ENCODE measurements at places on chromosomes 16 and 17.

DNA sequence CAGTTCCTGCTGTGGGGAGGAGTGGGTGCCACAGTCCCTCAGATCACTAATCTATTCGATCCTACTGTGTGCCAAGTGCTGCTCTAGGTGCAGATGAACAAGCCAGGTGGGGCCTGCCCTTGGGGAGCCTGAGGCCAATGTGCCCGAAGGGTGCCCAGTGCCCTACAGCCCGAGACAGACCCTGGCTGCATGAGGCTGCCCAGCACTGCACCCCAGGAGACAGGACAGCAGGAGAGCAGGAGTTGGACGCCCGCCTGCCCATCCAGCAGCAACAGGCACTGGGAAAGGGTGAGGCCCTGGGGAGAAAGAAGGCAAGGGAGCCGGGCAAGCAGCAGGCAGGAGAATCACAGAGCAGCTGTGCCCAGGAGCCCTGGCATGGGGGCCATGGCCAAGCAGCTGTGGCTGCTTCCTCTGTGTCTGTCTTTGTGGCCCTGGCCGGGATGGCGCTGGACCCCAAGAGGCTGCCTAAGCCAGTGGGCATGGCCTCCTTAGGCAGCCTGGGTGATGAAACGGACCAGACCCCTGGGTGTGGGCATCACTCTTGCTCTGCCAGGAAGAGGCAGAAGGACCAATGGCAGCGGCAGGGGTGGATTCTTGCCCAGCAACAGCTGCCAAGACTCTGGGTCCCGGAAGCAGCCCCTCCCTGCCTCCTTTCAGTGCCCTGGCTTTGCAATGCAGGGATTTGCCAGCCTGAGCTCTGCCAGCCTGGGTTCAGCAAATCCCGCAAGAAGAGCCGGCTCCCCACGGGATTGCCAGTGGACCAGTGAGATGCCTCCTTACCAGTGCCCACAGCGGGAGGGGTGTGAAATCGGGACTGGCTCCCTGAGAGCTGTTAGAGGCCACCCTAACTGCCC, 179.6 kb upstream of the TNRC6C start:
- no peak for DNase-seq

DNA sequence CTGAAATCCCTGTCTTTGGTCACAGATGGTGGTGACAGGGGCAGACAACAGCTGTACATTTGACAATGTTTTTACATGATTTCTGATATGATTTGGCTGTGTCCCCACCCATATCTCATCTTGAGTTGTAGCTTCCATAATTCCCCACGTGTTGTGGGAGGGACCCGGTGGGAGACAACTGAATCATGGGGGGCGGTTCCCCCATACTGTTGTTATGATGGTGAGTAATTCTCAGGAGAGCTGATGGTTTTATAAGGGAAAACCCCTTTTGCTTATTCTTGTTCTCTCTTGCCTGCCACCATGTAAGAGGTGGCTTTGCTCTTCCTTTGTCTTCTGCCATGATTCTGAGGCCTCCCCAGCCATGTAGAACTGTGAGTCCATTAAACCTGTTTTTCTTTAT, 353.9 kb downstream of the CPPED1 start:
- DNase-seq, result no peak

DNA sequence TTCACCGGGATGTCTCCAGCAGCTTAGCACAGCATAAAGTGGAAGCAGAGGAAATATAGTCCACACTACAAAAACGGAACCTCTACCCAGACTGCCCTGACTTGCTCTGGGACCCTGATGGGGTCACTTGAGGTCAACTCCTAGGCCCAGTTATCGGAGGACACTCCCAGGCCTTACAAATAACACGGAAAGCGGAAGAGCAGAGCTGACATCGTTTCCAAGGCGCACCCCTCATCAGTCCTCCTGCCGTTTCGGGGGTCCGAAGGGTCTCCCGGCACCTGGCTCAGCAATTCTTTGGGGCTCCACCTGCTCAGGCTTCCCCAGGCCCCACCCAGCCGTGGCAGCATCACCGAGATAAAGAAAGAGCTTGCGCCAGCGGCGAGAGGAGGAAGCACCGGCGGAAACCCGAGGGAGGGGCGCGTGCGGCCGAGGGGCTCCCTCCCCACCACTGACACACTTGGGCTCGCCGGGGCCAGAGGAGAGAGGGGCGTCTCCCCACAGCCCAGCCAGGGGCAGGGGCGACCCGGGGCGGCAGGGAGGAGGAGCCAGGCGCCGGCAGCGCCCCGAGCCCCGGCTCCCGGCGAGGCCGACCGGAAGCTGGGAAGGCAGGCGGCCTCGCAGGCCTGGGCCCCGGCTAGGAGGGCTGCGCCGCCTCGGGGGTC, 727 bp downstream of the CORO7 start:
- DNase-seq, result no peak

DNA sequence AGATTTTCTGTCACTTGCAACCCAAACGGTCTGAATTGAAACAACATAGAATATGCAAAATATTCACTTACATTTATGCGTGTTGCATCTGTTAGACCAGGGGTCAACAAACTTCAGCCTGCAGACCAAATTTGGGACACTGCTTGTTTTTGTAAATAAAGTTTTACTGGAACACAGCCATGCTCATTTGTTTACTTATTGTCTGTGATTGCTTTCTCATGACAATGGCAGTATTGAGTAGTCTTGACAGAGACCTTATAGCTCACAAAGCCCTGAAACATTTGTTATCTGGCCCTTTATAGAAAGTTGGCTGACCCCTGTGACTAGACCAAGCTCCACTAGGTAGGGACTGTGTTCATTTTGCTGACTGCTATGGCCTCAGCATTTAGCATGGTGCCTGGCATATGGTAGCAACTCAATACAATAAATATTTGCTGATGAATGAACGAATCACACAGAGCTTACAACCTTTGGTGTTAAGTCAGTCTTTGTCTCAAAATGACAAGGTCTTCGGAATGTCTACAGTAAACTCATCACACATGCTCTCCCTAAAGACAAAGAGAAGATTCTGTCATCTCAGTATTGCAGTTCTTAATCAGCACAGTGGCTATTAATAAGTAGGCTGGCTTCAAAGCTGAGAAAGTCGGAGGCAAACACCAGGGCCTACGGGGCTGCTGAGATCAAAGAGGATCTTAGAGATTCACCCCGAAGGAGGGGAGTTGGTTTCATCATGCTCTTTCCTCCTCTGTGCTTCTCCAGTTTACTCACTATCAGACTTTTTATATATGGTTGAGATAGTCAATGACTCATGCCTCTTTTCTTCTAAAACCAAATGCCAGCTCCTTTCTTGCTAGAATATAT, 95.2 kb upstream of the AXIN2 start:
- no peak for DNase-seq

- no peak for DNase-seq
Observed at GRCh38 chr17:35011671-35012216, 31.4 kb downstream of the LIG3 start.

DNA sequence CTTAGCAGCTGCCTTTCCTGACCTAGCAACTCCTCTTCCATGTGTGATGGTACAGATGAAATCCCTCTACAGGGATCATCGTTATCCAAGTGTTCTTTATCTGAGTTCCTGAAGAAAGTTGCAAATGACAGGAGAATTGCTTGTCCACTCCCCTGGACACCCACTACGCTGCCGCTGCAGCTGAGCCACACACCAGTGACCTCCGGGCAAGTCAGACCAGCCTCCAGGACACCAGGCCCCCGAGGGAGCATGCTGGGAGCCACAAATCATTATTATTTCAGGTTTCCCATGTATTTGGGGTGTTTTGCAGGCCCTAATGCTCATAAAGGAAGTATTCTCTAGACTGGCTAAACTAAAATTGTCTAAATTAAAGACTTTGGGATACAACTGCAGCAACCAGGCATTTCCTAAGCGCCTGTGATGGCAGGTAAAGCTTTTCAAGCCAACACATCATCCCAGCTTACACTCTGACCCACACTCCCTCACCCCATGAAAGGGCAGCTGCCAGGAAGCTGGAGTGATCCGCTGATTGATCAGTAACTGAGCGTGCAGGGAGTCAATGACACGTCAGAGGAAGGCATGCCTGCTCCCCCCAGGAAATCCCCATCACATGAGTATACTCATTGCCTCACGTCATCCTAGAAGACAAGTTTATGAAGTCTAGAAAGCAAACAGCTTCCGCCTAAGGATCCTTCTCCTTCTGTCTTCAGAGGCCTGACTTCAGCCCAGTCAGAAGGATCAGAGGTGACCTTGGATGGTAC, 14.4 kb downstream of the FA2H start:
- no peak for DNase-seq

GRCh38 chr17:62781356-62781755, 26.8 kb downstream of the MARCHF10 start:
- DNase-seq, result no peak

- DNase-seq, result no peak
Observed at GRCh38 chr16:11708421-11708820, 34.2 kb downstream of the TXNDC11 start.

DNA sequence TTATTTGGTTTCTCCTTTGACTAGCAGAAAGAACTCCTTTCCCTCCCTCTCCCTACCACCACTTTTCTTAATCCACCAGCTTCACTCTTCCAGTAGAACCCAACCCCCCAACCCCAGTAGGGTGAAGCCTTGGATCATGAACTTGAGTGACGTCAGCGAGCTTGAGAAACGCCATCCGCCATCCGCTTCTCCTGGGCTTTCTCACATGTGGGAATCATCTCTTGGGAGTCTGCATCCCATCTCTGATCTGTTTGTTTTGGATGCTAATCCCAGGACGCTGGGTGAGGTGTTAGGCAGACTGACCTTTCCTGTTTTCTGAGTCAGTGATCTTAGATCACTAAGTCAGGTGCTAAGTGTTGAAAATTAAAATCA, 16.0 kb upstream of the SOX9 start:
- DNase-seq, result no peak

DNA sequence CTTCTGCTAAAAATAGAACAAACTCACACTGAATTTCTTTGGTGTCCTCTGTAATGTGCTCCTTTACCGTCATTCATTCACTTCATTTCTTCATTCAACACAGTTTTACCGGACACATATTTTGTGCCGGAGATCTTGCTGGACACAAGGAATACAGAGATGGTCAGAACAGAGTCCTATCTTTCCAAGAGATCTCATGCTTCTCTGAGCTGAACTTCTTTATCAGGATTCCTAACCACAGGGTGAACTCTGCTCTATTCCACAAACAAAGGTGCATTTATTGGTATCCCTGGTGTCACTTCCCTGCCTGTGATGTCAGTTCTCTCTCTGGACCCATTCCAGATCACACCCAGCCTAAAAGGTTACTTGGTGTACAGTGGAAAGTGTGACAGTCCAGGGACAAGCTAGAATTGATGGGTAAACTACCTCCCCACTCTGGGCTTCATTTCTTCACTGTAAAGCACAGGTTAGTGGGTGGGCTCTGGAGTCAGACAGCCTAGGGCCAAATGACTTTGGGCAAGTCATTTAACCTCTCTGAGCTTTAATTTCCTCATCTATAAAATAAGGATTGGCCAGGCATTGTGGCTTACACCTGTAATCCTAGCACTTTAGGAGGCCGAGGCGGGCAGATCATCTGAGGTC, 4.2 kb downstream of the IFI35 start:
- no peak for DNase-seq

- no peak for DNase-seq
Observed at GRCh38 chr16:89322321-89323119, 105.0 kb downstream of the ZNF778 start.

DNA sequence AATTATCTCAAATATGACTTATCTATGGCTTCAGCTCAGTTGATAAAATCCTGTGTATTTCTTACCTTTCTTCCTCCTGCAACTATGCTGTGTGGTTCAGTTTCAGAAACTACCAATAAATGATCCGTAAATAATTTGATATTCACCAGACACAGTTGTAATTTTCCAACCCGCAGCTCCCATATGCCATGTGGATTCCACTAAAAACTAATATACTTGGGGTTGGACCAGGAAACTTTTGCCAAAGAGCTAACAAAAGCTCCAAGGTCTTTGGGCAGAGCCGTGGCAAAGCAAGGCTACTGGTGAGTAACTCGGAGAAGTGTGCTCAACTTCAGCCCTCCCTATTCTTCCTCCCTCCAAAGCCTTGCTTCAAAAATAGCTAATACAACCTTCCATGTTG, 2.3 kb upstream of the CHST6 start:
- DNase-seq, result no peak

GRCh38 chr16:75023009-75023408, 24.2 kb downstream of the ZNRF1 start:
- no peak for DNase-seq

- no peak for DNase-seq
Observed at GRCh38 chr16:55871411-55872038, 3.6 kb downstream of the CES5A start.

DNA sequence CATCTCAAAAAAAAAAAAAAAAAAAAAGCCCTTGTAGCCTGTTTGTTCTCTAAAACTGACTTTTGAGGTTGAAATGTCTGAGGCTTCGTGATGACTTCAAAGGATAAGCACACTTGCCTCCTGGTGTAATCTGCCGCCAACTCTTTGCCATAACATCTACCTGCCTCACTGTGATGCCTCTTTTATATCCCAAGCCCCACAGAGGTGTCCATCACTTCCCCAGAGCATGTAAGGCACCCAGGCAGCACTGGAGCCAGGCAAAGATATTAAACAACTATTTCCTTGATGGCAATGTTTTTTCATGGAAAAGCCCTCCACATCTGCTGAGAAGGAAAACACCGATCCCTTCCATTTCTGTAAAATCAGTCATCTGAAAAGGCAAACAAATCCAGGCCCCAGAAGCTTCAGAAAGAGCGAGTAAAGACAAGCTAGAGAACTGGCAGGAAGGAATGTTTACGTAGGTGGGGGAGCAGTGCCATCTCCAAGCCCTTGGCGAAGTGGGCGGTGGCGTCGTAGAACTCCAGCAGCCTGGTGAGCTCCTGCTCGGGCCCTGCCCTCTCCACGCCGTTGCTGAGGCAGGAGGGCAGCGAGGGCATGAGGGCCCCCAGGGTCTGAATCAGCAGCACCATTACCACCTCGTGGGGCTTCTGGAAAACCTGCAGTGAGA, 28.6 kb downstream of the COG7 start:
- no peak for DNase-seq

DNA sequence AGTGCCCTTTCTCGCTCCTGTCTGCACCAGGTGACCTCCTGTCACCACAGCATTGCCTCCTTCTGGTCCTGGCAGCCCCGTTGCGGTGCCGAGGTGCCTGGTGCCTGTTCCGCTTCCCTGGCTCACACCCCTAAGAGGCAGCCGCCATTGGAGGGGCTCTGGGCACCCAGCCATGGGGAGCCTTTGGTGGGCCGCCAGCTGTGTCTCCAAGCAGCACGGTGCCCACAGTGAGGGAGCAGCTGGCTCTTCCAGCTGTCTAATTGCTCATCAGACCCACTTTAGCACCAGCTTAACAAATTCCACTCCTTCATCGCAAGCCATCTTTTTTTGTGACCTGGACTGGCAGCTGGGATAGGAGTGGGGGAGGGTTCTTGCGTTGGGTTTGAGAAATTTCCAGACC, 276.1 kb downstream of the SNX29 start:
- no peak for DNase-seq

GRCh38 chr17:57519800-57520199, 225.3 kb downstream of the CCDC182 start:
- no peak for DNase-seq

- no peak for DNase-seq
Observed at GRCh38 chr17:72063756-72064450, 56.9 kb upstream of the SOX9 start.

DNA sequence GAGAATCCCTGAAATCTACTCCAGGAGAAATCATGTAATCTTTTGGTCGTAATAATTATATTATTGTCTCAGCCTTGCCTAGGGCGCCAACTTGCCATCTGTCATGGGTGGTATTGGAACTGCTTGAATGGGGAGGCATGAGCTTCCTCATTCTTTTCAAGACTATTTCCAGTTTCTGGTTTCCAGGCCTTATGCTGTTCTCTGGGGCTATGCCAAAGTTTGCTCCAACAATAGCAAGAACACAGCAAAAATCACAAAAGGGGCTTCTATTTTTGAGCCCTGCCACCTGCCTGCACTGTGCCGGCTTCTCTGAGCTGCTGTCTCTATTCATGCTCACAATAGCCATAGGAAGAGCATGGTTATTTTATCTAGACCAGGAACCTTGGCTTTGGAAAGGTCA, 111.7 kb downstream of the SPECC1 start:
- no peak for DNase-seq
